ENCODE measurements at places on chromosomes 2 and 18.

DNA sequence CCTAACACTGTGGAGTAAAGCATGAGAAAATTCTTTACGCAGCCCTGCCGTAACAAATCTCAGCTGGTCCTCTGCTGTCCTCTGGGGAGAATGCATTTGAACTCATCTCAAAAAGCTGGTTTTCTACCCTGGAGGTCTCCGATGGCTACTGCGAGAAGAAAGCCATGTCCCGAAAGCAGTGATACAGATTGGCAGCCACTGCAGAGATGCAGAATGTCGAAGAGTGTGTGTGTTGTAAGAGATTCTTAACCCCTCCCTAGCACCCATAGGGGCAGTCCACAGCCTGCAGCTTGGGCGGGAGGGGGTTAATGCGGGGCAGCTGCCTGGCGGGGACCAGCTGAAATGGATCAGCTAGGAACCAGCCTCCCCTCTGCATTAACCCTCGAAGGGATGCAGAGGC is 235.9 kb downstream of the ZNF516 start:
- no peak for DNase-seq

DNA sequence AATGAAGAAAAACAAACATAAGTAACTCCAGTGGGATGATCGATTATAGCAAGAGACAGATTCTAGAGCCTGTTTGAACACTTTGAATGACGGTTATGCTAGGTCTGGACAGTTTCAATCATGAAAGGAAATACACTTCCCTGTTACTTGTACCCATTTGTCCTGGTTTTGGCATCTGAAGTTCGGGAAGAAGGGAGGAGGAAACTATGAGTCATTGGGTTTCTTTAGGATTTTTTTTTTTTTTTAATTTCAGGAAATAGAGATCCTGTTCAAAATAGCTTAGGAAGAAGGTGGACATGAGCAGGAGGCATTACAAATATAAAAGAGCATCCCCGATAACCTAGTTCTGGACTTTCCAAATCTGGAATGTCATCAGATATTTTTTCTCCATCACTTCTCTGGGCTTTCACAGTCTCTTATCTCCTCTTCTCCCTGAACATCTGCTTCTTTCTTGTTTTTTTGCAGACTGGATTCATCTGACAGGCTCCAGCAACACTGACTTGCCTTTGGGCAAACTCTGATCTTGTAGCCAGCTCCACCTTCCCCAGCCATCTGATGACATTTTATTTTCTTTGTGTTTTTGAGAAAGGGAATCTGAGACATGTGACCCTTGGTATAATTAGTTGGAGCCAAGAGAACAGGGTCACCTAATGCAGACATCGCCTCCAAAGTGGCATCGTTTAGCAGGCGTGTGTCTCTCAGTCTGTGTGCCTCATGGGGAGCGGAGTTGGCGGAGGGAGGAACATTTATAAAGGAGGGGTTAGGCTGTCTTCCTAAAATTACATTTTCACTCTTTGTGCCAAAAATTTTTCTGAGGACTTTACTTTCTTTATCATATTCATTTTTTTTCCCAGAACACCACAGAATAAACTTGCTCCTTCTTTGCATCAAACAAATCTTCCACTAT is 195.3 kb upstream of the EPHA4 start:
- DNase-seq: no peak

DNA sequence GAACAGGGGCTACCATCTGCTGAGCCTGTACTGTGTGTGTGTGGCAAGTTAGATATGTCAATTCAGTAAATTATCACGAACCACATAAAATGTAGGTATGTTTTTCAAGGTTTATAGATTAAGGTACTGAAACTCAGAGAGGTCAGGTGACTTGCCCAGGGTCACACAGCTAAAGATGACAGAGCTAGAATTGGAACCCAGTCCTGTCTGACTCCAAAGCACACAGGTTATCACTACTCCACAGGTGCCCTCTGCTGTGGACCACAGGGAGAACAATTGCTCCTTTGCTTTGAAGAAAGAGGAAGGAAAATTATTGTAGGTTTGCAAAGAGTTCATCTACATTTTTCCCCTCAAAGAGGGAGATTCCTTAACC is 229.7 kb upstream of the AGAP1 start:
- DNase-seq: no peak

GRCh38 chr18:63758615-63759240 is 16.5 kb upstream of the SERPINB7 start:
- no peak for DNase-seq

DNA sequence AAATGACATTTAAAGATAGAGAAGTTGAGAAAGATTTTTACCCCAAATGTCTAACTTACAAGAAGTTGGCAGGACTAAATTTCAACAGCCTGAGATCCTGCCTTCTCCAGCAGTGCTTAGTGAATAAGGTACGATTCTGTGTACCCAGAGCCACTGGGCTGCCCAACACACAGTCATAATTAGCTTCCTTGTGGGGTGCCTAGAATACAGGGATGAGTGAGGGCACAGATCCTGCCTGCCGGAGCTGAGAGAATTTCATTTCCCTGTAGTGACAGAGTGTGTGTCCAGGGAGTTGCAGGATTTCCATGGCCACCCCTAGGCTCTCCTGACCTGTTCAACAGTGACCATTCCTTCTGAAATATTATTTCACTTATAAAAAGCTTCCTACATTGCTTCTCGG is 27.0 kb downstream of the GREB1 start:
- no peak for DNase-seq

- no peak for DNase-seq
Observed at GRCh38 chr2:201974171-201975100, 59.2 kb upstream of the FZD7 start.

- DNase-seq: peak; percentile 44
Observed at GRCh38 chr2:229780856-229781773, 66.8 kb upstream of the DNER start.

GRCh38 chr18:9387891-9388290 is 53.3 kb downstream of the TWSG1 start:
- no peak for DNase-seq

DNA sequence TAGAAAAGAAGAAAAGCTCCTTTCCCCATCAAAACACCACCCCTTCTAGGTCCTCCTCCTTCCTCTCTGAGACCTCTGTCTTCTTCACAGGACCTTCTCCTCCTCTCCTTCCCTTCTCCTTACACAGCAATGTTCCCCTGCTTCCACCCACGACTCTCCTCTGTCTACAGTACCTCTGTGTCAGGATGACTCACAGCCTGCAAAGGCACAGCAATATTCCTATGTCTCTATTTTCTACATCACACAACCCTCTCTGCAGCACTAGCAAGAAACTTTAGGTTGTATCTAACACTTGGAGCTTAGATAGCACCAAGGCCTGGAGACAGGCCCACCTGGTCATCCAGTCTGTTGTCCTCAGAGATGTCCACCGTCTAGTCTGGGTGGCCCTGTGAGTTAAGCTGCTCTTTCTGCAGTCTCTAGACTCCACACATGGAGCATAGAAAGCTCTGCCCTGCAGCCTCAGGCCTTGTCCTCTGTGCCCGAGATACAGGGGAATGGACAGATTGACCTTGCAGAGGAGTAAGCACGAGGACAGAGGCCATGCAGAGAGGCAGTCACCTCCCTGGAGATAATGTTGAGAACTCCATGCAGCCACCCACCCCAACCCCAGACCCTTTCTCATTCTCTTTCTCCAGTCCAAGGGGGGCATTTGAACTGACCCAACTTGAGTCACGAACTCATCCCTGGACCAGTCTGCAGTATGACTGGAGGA is 212.0 kb downstream of the TNS1 start:
- DNase-seq: no peak

DNA sequence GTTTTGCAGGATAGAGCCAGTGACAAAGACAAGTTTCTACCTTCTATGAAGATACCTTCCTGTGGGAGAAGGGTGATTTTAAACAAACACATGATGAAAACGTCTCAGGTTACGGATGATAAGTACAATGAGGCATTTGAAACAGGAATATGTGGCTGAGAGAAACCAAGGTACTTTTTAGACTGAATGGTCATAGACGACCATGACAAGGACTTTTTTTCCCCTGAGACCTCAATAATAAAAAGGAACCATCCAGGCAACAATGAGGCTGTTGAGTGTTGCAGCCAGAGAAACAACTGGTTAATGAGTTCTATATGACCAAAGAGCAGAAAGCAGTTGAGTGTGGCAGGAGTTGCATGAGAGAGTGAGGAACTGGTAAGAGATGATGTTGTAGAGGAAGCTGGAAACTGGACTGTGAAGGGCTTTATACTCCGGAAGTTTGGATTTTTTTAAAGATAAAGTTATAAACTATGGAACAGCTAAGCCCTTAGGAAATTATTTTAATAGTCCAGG is 306.1 kb upstream of the CYRIA start:
- peak; percentile 2 for DNase-seq

DNA sequence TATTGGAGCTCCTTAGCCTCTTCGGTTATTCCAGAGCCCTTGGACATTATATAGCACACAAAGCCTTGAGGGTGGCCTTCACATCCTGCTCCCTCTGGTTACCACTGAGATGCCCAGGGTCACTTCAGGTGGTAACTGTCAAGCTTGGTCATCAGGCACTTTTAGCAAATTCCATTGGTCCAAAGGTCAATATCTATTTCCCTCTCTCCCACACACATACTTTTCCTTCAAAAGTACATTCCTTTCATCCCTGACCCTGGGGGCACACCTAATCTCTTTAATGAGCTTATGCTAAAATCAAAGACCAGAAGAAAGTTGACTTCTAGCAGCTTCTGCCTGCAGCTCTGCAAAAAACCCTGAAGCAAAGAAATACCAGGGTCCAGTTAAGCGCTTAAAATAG is 172.0 kb upstream of the NRP2 start:
- DNase-seq: no peak

GRCh38 chr18:57930476-57930875 is 113.5 kb upstream of the NEDD4L start:
- no peak for DNase-seq

DNA sequence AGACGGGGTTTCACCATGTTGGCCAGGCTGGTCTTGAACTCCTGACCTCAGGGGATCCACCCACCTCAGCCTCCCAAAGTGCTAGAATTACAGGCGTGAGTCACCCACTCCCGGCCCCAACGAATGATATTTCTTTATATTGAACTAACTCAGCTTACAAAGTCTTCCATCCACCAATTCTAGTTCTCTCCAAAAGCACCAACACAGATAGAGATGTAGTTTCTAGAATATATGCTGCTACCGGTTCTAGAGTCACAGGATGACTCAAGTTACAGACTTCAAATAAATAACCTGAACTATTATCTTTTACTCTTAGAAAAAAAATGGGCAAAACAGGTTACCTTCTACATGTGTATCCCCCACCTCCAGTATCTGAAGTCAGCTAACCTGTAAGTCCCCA is 9.2 kb downstream of the ACAA2 start:
- no peak for DNase-seq

DNA sequence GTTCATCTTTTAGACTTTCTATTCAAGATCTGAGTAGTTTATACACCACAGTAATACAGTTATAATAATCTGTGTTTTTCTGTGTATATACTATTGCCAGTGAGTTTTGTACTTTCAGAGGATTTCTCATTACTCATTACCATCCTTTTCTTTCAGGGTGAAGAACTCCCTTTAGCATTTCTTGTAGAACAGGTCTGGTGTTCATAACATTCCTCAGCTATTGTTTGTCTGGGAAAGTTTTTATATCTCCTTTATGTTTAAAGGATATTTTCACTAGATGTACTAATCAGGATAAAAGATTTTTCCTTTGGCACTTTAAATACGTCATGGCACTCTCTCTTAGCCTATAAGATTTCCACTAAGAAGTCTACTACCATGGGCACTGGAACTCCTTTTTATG is 705.5 kb downstream of the SLC4A3 start:
- no peak for DNase-seq
